ENCODE measurements at places on chromosomes 2 and 18.

- no peak for DNase-seq
Measured at GRCh38 chr2:85765081-85765731, 11.4 kb downstream of the ATOH8 start.

DNA sequence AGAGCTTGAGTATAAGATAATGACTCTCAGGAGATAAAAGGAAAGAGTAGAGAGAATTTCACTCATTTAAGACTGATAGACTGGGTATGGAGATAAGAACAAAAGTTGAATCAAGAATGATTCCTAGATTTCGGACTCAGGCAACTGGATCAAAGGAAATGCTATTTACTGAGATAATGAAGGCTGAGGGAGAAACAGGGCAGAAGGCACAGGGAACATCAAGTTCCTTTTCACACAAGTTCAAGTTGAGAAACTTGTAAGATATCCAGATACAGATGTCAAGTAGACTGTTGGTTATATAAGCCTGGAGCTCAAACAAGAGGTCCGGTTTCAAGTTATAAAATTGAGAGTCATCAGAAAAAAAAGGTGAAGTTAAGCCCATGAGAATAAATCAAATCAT, 360.8 kb downstream of the TNS1 start:
- no peak for DNase-seq

DNA sequence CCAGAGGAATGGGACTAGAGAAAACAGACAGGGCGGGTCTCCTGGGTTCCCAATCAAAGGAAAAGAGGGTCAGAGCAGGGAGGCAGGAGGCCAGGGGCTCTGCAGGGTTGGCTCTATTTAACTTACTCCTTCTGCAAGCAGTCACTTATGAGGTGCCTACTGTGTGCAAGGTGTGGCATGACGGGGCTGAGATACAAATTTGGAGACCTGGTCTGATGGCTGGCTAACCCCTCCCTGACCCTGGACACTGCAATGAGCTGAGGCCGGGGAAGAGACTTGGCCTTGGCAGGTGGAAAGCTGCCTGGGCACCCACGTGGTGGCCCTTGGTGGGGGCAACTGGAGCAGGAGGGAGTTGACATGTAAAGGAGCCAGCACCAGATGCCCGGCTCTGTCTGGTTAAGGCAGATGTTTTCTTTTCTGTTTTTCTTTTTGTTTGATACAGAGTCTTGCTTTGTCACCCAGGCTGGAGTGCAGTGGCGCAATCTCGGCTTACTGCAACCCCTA, 148.5 kb upstream of the GATA6 start:
- no peak for DNase-seq

GRCh38 chr2:34899079-34899478, 1300.0 kb upstream of the FAM98A start:
- no peak for DNase-seq

DNA sequence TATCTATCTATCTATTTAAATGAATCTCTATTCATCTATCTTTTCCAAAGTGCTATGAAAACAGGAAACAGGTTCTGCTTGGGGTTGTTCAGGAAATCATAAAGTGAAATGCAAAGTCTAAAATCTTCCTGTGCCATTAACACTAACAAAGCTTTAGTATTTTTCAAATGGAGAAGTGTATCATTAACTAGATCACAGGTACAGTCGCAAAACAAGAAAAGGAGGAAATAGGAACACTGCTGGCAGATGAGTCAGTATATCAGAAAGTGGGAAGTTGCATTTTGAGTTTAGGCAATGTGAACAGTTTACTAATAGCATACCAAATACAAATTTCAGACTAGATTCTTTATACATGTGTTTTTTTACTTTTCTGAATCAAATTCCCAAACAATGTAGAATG, 888.5 kb upstream of the FSHR start:
- DNase-seq, result no peak

DNA sequence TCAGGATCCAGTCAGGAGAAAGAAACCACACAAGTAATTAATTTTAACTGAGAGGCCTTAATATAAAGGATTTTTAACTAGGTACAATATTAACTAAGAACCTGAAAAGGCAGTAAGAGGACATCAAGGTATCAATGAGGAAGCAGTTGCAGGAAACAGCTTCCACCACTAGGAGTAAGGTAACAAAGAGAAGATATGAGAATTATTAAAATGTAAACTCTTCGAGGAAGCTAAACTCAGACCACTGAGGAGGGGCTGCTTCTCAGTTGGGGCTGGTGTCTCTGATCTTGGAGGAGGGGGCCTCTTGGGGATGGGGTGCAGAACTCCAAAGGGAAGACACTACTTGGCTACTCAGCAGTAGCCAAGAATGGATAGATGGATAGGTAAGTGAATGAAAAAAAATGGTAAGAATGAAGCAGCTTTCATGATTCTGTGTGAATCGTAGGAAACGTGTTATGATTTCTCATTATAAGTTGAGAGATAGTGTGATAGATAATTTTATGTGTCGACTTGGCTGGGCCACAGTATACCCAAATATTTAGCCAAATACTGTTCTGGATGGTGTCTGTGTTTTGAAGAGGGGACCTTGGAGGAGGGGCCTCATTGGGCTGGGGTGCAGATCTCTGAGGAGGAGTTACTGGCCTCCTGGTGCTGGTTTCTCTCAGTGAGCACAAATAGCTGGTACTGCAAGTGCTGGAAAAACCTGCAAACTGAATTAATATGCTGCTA, 547.7 kb upstream of the LRRTM1 start:
- DNase-seq, result no peak

GRCh38 chr2:239114119-239114581, 266.3 kb downstream of the TWIST2 start:
- DNase-seq, result no peak

- no peak for DNase-seq
Measured at GRCh38 chr18:34592961-34593382, 117.1 kb upstream of the DTNA start.

- DNase-seq, result no peak
Measured at GRCh38 chr2:42296226-42296625, 64.8 kb downstream of the COX7A2L start.

- no peak for DNase-seq
Measured at GRCh38 chr2:214075456-214075855, 335.4 kb upstream of the VWC2L start.

DNA sequence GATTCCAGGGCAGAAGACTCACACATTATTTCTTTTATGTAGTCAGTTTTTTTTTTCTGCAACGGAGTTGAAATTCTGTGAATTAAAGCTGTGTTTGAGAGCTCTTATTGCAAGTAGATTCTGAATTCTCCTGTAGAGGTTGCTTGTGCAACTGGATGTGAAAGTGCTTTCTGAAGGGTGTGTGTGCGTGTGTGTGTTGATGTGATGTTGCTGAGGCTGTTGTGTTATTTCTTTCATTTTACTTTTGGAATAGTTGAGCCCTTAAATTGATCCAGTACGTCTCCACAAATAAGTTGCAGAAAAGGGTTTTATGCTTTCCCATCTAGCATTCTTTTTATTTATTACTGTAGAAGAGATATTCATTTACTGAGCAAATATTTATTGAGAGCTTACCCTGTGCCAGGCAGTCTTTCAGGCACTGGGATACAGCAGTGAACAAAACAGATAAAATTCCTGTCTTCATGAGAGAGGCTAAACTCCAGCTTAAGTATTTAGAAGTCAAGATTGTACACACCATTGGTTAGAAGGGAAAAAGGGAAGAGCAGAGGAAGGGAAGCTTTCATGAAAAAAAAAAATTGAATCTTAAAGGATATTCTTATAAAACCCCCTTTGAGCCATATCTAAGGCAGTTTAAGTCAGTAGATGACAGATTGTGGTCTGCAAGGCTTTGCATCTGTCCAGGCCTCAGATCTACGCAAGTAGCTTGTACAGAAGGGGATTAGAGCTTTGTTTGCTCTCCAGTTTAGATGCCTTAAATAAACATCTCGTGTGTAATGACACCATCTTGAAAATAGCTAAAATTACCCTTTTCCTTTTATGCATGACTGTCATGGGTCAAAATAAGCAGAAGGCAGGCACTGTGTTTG, 58.2 kb downstream of the MYO1B start:
- DNase-seq, result no peak

- DNase-seq, result no peak
Measured at GRCh38 chr2:186887107-186888090, 38.4 kb upstream of the ZSWIM2 start.

GRCh38 chr2:215352602-215353001, 40.7 kb downstream of the ATIC start:
- no peak for DNase-seq

GRCh38 chr2:215833531-215834162, 179.7 kb downstream of the MREG start:
- DNase-seq, result no peak

GRCh38 chr18:69845593-69846506, 101.8 kb downstream of the CD226 start:
- DNase-seq, result no peak

DNA sequence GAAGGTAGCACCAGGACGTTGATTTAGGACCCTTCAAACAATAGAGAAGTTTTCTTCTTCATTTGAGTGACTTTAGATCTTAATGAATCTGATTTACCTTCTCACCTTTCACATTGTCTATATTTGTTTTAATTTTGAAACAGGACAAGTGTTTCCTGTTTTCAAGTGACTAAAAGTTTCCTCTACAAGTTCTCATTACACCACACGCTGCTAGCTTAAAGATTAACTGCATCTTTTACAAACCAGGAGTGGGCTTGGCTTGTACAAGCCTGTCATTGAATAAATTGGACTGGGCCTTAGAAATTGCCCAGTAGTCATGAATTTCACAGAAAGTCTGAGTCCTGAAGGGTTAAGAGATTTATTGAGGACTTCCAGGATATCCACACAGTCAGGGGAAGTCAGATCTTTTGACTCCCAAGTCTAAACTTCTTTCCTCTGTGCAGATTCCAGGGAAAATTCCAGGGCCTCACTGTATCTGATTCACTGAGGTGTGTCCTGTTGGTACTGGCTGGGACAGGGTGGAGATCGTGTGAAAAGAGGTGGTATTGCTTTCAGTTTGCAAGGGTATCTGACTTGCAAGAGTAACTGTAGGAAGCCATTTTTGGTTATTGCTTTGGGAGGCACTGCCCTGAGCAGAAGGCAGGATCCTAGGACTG, 3.4 kb downstream of the SGPP2 start:
- DNase-seq, result no peak

DNA sequence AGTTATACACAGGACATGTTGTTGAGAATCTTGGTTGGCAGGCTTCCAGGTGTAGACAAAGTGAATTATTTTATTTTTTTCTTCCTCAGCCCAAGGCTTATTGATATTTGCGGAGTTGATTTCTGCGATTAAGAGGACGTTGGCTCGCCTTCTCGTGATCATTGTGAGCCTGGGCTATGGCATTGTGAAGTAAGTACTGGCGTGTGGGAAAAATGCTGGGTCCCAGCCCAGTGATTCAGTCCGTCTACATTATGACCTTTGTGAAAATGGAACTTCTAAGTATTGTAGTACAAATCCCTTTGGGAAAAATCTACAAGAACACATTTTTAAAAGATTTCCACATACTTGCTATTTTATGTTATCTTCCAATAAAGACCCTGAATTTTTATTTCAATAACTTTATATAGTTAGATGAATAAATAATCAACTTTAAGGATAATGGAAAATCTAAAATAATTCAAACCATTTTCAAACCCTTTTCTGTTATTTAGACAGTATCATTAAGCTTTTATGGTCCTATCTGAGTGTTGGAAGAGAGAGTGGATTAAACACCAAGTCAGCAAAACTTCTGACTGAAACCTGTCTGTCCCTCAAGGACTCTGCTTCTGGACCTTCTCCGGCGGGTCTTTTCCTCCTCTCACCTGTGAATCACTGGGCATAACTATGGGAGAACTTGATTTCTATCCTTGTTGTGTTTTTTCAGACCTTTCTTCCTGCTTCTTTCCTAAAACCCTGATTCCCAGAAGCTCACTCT, 31.0 kb downstream of the TMEM87B start:
- no peak for DNase-seq

DNA sequence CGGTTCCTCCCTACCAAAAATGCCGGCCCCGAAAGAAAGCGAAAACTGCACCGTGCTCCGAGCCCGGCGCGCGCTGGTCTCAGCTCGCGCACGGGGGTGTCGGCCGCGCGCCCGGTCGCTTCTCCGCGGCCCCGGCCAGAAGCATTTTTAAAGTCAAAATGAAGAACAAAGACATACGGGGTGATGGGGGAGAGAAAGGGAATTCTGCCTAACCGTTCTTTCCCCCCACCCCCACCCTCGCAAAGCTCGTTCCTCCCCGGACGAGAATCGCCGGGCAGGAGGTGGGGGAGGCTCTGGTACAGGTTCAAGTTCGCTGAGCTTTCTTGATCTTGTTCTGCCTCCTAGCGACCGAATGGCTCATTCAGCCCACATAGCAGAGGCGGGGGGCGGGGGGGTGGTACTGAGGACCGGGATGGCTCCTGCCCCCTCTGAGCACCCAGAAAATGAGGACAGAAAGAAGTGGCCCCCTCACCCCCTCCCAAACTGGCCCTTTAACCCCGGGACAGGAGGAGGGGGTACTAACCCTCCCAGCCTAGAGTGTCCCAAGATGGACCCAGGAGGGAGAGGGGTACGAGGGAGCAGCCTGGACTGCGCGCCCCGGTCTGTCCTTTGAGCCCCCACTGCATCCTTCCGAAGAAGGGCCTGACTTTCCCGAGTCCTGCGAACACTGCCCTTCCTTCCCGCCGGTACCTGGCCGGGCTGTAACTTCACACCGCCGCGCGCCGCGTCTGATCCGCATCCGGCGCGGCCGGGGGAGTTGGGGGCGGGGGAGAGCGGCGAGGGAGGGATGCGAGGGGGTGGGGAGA, 3.1 kb downstream of the BCL11A start:
- DNase-seq, result no peak

- DNase-seq, result no peak
Measured at GRCh38 chr2:161990741-161991140, 83.3 kb downstream of the DPP4 start.

GRCh38 chr18:5678779-5679406, 135.1 kb upstream of the EPB41L3 start:
- no peak for DNase-seq

DNA sequence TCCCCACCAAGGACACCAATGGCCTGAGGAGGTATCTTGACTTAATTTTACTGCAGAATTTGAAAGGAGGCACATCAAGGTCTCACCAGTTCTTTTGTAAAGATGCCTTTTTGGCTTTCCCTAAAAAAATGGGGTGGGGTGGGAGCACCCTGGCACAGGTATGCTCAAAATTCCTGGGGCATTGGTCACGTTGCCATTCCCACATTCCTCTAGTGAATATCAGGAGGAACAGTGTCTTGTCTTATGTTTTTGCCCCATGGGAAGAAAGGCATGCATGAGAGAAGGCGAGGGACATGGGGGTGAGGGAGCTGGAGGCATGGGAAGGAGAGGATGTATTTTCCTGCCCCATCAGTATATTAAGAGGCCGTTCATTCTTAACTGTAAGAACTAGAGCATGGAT, 275.3 kb downstream of the CMPK2 start:
- no peak for DNase-seq

All from stimulated activated naive CD4-positive, alpha-beta T cell treated with Interleukin-2 at 50 U/mL for 16 hours (primary cell).